ENCODE measurements at places on chromosomes 1 and 21.

- no peak for DNase-seq
These were observed 5.5 kb downstream of the PRDX6 start for GRCh38 chr1:173482683-173483082.

DNA sequence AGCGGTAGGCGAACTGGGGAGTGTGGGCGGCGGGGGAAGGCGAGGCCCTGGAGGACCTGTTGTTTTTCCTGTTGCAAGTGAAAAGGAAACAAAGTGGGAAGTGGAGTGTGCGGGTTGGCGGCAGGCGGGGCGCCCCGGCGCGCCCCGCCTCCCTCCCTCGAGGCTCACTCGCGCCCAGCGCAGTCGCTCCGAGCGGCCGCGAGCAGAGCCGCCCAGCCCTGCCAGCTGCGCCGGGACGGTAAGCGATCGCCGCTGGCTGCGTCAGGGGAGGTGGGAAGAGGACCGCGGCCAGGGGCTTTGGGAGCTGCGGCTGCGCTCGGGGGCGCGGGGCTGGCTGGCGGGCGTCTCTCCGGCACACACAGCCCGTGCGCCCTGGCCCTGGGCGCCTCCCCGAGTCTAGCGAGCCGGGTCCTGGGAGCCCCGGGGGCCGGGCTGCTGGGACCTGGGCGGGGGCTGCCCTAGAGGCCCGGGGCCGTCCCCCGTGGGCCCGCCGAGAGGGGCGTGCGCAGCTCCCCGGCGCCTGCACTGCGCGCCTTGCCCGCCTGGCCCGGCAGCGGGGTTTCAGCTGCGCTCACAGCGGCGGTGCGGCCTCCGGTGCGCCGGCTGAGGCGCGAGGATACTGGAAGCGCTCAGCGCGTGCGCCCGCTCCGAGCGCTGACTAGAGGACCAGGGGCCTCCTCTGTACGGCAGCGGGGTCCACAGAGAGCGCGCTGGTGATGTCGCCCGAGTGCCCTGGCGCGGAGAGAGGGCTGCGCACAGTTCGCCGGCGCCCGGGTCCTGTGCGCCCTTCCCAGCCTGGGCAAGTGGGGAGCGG lies at the start of gene PIK3CD:
PIK3CD (plus strand) TSS at position 167 of the 814 bp plus-strand sequence. CDS start 58,725 bp downstream, outside the sequence.
- DNase-seq, result no peak

DNA sequence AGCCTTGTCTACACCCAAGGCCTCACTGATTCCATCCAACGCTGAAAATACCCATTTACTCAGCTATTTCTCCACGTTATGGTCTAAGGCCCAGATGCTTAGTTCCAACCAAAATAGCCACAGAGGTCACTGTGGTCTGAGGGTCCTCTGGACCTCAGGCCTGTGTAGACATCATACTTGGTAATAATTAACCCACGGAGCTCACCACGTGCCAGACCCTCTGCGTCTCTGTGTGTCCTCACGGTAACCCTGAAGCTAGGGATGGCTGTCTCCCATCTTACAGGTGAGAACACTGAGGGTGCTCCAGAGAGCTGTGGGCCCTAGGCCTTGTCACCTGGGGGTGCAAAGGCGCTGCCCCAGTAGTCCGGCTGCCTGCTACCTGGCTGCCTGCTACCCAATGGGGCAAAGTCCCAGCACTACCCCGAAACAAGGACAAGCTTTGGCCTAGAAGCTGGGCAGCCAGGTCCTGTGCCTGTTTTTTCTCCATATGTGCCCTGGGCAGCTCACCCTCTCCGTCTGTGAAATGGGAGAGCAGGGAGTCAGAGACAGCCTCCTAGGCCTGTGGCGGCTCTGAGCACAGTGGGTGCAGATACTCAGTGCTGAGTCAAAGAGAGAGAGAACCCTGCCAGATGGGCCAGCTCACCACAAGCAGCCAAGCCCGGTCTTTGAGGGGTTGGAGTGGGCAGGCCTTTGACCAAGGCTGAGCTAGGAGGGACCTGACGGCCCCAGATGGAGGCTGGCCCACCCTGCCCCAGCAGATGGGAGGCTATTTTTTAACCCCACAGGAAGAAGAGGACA lies 17.0 kb upstream of the RUNX3 start:
- DNase-seq, result no peak

- no peak for DNase-seq
These were observed 223.9 kb downstream of the S1PR1 start for GRCh38 chr1:101460739-101461138.

DNA sequence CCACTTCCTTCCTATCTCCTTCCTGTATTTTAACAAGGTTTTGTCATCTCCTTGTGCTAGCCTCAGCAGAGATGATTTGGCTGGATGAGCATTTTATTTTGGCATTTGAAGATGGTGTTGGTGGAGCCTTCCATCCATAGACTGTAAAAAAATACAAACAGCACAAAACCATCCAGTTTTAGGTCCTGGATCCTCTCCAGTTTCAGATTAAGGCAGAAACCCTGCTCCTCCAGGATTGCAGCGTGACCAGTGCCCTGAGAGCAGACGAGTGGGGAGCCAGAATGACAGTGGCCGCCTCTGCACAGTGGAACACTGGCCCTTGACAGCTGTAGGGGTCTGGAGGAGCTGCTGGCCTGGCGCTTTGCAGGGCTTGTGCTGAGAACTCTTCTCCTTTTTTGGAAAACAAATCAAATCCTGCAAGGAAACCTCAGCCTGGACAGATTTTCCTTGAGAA lies 72.2 kb upstream of the GADD45A start:
- no peak for DNase-seq

DNA sequence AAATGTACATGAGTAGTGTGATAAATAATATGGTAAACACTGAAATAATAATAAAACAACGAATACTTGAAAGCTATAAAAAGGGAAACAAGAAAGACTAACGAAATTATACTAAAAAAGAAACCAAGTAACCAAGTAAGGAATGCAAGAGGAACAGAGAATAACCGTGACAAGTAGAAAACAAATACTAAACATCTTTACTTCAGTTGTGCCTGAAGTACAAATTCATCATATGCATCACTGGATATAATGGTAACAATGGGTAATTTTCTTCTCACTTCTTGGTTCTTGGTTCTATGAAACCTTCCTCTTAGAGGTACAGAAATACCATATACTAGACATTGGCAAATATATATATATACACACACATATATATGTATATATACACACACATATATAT lies 1093.6 kb upstream of the B3GALT2 start:
- no peak for DNase-seq

DNA sequence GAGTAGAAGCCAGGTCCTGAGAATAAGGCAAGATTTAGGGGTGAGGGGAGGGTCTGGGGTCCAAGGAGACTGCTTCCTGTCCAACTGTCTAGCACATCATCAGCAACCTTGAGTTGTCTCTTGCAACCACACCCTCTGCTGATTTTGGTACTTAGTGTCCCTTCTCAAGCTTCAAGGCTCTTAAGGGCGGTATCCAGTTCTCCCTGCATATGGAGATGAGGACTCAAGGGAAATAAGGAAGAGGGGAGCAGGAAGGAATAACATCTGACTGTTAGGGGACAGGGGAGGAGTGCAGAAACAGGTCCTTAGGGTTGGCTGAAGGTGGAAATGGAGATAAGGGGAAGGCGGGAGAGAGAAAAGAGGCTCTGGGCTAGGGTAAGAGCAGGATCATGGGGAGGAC lies 12.3 kb downstream of the MYOG start:
- no peak for DNase-seq

- no peak for DNase-seq
These were observed 2.0 kb downstream of the KDM4A start for GRCh38 chr1:43651902-43652301.
